ENCODE measurements at places on chromosomes 7 and 10.

GRCh38 chr10:44985175-44985681, 6.6 kb upstream of the DEPP1 start:
- DNase-seq: no peak

GRCh38 chr7:40425696-40426095, 290.9 kb downstream of the SUGCT start:
- no peak for DNase-seq

DNA sequence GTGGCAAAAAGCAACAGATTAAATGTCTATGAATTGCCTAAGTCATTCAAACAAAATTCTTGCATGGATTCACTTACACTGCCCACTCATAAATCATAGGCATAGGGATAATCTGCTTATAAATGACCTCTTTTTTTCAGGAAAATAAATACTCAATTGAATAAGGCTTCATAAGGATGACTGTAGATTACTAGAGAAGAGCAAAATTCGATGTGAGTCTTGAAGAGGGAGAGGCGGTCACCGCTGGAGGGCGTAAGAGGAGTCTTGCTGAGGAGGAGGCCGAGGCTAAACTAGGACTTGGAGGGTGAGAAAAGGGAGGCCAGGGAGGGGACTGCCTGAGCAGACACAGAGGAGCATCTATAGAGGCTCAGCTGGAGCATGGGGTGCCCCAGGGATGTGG, 135.4 kb upstream of the RSU1 start:
- no peak for DNase-seq

- DNase-seq: no peak
These were observed 321.6 kb upstream of the RNF32 start for GRCh38 chr7:156318926-156319325.

GRCh38 chr10:103416436-103417147, 20.2 kb downstream of the PDCD11 start:
- DNase-seq: no peak

GRCh38 chr10:43417950-43418768, 9.2 kb upstream of the HNRNPF start:
- peak; percentile 37 for DNase-seq

DNA sequence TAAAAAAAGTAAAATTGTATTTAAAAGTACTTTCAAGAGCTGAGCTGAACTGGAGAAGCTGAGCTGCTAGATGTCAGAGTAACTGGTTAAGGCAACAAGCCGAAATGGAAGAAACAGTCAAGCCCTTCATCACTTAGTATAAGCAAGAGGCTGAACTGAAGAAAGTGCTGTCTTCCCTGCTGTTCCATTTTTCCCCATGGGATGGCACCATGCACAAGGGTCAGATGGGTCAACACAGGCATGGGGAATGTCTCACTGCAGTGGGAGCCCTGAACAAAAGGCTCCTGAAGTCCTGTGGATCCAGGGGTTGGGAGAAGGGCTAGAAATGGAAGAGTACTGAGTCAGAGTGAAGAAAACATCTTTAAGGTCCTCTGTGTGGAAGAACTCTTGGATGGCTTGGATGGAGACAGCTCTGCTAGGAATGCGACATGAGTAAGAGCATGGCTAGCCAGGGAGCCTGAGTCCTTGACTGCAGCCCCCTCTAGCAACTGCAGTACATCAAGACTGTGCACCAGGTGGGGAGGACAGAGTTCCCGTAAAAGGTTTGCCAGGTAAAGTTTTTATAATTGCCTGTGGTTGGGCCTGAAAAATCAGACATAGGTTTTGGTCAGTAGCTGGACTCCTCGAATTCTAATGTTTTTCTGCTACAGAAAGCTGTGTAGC, 348.3 kb downstream of the GPR158 start:
- no peak for DNase-seq

DNA sequence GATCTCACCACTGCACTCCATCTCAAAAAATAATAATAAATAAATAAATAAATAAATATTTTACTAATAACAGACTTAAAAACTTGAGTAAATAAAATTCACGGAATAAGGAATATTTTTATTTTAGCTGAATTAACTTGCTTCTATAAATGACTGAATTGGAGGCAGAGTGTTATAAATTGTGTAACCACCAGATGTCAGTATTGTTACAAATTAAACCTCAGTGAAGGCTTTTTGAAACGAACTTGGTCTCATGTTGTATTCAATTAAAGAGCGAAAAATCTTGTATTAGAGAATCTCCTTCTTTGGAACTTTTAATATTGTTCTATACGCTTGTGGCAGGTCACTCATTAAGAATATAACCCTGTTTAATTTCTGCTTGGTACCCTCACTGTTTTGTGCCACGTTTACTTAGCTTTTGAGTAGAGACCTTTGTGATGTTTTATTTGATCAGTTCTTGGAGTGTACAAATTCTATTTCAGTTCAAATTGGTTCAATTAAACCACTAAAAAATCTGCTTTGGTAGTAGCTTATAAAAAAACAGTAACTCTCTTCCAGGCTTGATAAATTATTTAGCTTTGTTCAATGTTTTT, 45.6 kb upstream of the SCIN start:
- DNase-seq: no peak

- DNase-seq: no peak
These were observed 29.1 kb downstream of the ERCC6 start for GRCh38 chr10:49509771-49510303.

- DNase-seq: no peak
These were observed 355.8 kb downstream of the RPS24 start for GRCh38 chr10:78389419-78389818.

DNA sequence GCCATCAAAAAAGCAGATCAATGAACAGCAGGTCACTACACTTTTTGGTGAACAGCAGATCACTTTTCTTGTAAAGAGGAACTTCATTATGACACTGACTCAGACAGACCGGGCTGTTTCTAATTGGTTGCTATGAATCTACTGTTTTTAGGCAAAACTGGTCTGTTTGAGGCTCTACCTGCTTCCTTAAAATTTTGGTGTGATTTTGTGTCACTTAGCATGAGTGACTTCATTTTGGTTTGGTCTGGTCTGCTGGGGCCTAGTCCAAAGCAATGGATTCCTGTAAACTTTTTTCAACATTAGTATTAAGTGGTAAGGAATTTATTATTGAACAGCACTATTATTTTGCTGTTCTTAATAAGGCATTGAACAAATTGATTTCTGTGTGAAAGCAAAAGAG, 41.8 kb upstream of the C10orf71 start:
- no peak for DNase-seq

- no peak for DNase-seq
These were observed 17.7 kb downstream of the IFIT3 start for GRCh38 chr10:89345367-89346000.

DNA sequence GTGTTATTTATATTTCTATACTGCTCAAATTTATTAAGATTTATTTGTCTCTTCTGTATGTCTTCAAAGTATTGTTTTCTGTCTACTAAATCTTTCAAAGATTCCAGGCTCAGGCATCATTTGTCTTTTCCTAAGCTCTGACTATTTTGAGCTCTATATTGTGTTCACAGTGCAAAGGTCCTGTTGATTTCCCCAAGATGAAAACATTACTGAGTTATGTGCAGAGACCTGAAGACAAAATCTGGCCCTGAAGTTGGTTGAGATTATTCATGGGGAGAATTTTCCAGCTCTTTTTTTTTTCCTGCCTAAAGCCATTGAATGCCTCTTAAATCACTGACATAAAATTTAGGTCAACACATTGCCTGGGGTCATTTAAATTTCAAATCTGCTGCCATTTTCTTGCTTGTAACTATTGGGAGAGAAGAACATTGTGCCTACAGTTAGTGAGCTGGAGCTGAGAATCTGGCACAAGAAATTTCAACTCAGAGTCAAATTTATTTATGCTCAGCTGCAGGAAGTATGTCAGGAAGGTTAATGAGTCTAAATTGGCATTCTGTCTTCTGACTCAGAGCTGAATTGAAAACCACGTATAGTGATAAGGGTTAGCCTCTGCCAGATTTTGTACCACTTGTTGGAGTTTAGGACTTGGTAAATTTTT, 31.6 kb downstream of the CSTF2T start:
- no peak for DNase-seq

- no peak for DNase-seq
These were observed 327.7 kb downstream of the CXCL12 start for GRCh38 chr10:44056967-44057805.

DNA sequence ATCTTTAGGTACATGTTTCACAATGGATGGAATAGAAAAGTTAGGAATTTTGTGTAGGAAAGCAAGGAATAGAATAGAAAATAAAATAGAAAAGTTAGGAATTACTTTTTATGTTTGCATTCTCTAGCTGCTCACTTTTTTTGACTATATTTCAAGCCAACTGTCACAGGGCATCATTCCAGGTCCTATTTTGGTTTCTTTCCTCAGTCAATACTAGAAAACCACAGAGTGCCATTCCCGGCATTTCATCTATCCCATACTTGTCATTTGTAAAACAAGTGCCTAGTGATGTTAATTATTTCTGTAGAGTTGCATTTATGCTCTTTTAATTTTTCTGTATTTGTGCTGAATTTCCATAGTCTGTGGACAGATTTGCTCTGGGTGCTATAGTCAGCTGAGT, 66.2 kb downstream of the SDK1 start:
- DNase-seq: no peak

GRCh38 chr10:75643944-75644692, 212.7 kb downstream of the LRMDA start:
- DNase-seq: no peak

DNA sequence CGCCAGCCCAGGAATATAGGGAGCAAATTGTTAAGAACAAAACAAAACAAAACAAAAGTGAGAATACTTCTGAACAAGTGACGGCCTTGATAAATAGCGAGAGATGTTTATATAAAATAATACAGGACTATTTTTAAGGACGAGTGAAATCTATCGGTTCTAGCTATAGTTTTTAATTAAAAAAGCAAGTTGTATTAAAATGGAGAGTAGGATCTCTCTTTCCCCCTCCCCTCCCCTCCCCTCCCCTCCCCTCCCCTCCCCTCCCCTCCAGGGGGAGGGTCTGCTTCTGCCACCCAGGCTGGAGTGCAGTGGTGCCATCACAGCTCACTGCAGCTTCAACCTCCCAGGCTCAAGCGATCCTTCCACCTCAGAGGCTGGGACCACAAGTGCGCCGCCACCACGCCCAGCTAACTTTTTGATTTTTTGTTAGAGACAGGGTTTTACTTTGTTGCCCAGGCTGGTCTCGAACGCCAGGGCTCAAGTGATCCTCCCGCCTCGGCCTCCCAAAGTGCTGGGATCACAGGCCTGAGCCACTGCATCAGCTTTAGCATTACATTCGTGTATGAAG, 440 bp upstream of the TCAF1 start:
- DNase-seq: no peak

GRCh38 chr10:28558923-28559508, 26.1 kb downstream of the WAC start:
- DNase-seq: no peak

- DNase-seq: no peak
These were observed 149.4 kb upstream of the ZMIZ1 start for GRCh38 chr10:78919181-78919966.

- no peak for DNase-seq
These were observed 1.0 kb downstream of the SRGN start for GRCh38 chr10:69088801-69089501.

- no peak for DNase-seq
These were observed 2.3 kb downstream of the GLRX3 start for GRCh38 chr10:130138479-130138866.

GRCh38 chr7:129664029-129665012, 52.8 kb downstream of the NRF1 start:
- DNase-seq: no peak

GRCh38 chr7:57216340-57216739, 84.1 kb upstream of the ZNF479 start:
- DNase-seq: no peak

DNA sequence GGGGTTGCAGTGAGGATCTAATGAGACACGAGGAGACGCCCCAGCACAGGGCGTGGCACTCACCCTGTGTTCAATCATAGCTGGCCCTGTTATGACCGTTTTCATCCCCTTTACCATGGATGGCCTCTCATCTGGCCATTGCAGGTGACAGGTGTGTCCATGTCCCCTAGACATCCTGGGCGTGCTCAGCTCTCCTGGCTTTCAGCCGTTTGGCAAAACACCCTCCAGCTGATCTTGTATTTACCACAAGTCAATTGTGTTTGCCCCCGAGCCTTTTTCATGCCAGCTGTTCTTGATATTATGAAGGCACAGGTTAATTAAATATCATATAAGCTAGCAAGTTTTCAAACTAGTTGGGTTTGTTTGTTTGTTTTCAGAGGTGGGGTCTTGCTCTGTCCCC, 97.1 kb downstream of the CHST15 start:
- DNase-seq: no peak

DNA sequence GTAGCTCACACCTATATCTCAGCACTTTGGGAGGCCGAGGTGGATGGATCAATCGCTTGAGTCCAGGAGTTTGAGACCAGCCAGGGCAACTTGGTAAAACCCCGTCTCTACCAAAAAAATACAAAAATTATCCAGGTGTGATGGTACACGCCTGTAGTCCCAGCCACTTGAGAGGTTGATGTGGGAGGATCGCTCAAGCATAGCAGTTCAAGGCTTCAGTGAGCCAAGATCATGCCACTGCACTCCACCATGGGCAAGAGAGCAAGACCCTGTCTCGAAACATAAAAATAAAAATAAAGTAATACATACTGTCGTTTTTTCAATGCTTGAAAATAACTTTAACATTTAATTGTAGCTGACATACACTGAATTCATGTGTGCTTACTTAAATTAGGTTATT, 57.3 kb downstream of the REEP3 start:
- no peak for DNase-seq

DNA sequence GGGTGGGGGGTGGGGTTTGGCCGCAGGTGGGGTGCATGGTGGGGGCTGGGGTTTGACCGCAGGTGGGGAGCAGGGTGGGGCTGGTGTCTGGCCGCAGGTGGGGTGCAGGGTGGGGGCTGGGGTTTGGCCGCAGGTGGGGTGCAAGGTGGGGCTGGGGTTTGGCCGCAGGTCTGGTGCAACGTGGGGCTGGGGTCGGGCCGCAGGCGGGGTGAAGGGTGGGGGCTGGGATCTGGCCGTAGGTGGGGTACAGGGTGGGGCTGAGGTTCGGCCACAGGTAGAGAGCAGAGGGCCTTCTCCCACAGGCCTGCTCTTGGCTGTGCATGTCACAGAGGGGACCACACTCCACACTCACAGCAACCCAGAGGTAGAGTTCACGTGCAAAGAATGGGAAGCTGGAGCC, 586.6 kb downstream of the PTPRN2 start:
- no peak for DNase-seq

DNA sequence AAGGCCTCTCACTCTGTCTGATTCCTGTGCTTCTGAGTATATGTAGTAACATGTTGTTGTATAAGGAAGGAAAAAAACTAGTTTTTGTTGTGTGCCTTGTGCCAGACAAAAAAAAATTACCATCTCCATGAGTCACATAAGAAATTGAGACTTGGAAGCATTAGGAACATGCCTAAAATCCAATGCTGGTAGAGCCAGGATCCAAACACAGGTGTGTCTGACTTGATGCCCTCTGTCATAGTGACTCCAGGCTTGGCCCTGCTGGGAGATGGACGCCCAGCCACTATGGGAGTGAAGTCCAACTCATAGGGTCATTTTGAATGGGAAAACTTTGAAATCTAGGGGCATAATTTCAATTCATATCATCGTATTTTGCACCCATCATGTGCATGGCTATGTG, 38.0 kb downstream of the PYROXD2 start:
- DNase-seq: no peak
